Activated CD8-positive, alpha-beta memory T cell treated with anti-CD3 and anti-CD28 coated beads, Interleukin-2, amount 10 ng/mL, durations not matched to agents 7 days and 5 days (primary cell): ENCODE measurements at places on chromosomes 7 and 10. TPM values are rescaled to one million over a fixed set of nuclear protein-coding genes. Genes with fewer than 3 reads are reported as not detected.

DNA sequence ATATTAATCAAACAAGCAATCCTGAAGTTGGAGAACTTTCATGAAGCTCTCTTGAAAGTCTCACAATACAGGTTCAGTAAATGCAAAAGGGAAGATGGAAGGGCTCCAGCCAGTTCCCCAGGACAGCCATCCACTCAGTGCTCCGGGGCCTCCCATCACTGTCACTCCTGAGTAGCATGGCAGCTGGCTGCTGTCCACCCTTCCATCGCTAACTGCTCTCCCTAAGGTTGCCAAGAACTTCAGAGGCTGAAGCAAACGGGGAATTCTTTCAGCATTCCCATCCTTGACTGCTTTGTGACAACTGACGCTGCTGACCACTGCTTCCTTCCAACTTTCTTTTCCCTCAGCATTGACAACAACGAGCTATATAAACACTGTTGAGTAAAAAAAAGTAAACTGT is 69.1 kb downstream of the VPS41 start:
- H3K27me3 ChIP-seq = no peaks in the 10 kb centered on the region
- no peak overlapping the region for H3K4me3 ChIP-seq
- no peaks in the 10 kb centered on the region for H3K4me1 ChIP-seq

DNA sequence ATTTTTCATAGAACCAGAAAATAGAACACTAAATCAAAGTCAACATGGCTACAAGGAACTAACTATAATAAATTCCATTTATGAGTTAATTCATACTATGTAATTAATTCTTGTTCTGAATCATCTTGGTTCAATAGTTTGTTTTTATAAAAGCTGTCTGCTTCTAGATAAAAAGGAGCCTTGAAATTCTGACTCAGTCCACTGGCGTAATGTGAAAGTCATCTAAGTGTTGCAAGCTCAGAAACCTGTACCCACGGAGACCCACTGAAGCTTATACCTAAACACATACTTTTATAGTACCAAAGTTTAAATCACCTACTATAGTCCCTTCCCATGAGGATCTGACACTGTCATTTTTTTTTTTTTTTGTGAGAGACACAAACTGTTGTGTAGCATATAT is 489.4 kb downstream of the SEMA3D start:
- no peaks in the 10 kb centered on the region for H3K36me3 ChIP-seq
- no peak for DNase-seq
- no peaks in the 10 kb centered on the region for H3K27me3 ChIP-seq
- H3K27ac ChIP-seq = no peak overlapping the region

GRCh38 chr7:48298779-48299178 is 127.5 kb downstream of the ABCA13 start:
- no peak overlapping the region for H3K4me3 ChIP-seq
- no peak overlapping the region for H3K27ac ChIP-seq

- H3K36me3 ChIP-seq = no peaks in the 10 kb centered on the region
- no peak for DNase-seq
- no peak overlapping the region for H3K27ac ChIP-seq
- no peak overlapping the region for H3K4me3 ChIP-seq
- H3K27me3 ChIP-seq = no peaks in the 10 kb centered on the region
- H3K4me1 ChIP-seq = peaks cover 10% of the 10 kb centered on the region
Observed at GRCh38 chr7:2776401-2776800, 67.7 kb downstream of the GNA12 start.

GRCh38 chr10:48603421-48604038 is 1.3 kb downstream of the ARHGAP22 start:
- no peak overlapping the region for H3K27ac ChIP-seq
- H3K4me3 ChIP-seq = no peak overlapping the region
- H3K4me1 ChIP-seq = peaks cover 2% of the 10 kb centered on the region
- peak; percentile 34 for DNase-seq

STAMBPL1 gene
- total RNA-seq = 29.2 TPM

C7orf57 gene
- total RNA-seq = 0.12 TPM

CLDN12 gene
- 6.1 TPM for total RNA-seq

TRPV5 gene
- total RNA-seq = not detected
